Dermis microvascular lymphatic vessel endothelial cell (primary cell): ENCODE measurements at places on chromosomes 13 and 19. TPM values are rescaled to one million over a fixed set of nuclear protein-coding genes. Genes with fewer than 3 reads are reported as not detected.

- no peak for DNase-seq
Measured at GRCh38 chr19:50844296-50844935, 10.3 kb upstream of the KLK3 start.

DNA sequence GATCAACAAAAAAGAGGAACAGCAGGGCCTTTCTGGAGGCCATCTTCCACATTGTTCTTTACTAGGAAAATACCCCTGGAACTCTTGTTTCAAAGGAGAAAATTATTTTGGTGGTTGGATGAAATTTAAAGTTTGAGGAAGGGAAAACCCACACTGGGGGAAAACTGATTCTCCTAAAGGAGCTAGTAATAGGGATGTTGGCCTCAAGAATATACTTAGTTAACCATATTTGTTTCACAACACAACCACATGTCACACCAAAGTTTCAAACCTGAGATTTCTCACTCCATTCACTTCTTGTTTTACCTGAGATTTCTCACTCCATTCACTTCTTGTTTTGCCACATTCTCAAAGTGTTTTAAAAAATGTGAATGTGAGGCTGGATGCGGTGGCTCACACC is 2.8 kb upstream of the EPSTI1 start:
- DNase-seq = no peak

DNA sequence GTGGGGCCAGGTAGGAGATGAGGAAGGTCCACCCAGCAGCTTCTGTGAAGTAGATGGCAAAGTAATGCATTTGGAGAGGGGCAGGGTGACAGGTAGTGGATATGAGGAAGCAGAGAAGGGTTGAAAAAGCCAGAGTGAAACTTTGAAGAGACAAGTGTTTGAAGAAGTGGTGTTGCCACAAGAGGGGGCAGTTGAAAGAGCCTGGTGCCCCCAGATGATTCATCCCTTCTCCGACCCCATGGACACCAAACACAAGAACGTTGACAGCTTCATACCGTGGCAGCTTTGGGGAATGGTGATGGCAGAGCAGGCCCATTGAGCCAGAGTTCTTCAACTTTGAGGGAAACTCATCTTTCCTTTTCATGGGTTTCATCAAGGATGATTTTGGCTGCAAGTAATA is 19.9 kb downstream of the IFNL3 start:
- DNase-seq = no peak

DNA sequence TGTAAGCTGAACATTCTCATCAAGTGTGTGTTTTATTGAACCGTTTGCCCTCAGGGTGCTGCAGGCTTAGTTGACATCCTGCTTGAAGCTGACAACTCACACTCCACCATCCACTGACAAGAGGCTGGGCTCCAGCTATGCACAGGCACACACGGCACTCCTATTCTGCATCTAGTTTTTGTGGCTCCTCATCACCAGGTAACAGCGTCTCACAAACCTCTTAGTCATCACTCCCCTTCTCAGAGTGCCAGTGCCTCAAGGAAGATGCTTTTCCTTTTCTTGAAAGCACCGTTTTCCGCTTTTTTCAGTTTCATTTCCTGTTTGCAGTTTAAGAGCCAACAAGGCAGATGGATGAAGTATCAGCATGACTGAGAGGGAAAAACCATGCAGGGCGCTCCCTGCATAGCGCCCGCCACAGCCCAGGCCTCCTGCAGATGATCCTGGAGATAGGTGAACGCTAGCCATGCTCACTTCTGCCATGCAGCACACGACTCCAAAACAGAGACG is 491.2 kb downstream of the COG6 start:
- DNase-seq = no peak

GRCh38 chr13:41919741-41920487 is 41.0 kb downstream of the VWA8 start:
- DNase-seq = no peak

DNA sequence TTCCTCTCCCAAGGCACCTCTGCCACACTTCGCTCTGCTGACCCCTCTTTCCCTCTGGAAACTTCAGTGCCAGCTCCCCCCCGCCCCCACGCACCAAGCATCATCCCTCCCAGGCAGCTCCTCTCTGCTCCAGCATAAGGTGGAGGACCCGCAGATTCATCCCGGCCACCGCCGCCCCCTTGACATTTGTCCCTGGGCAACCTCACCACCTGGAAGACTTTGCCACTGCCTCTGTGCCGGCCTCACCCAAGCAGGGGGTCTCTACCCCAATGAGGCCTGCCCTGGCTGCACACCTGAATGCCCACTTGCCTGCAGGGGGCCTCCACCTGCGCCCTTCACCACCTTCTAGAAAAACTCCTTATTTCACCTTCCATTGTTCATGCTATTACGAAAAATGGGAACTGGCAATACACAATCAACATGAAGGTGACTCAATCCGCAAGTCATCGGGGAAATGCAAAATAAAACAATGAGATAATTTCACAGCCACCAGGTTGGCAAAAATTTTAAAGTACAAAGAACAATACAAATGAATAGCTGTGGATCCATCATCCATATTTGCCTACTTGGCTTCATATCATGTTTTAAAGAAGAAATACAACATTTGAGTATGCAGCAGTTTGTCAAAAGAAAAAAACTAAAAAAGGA is 21.9 kb downstream of the CCNE1 start:
- DNase-seq = no peak

- DNase-seq = no peak
Measured at GRCh38 chr13:101123028-101123427, 293.3 kb downstream of the NALCN start.

The ZNF99 gene
- not detected in 2 replicates for total RNA-seq

The MBD3L3 gene
- total RNA-seq = not detected in 2 replicates

The TLE5 gene
- 88.1 and 130 TPM in 2 replicates for total RNA-seq

The ZNF627 gene
- 17.3 and 21.4 TPM in 2 replicates for total RNA-seq

The CCL25 gene
- total RNA-seq = not detected in 2 replicates

The CYP2F1 gene
- not detected in 2 replicates for total RNA-seq

The ZNF528 gene
- total RNA-seq = 7.3 and 9.1 TPM in 2 replicates

The ZNF100 gene
- total RNA-seq = 3.7 and 4.3 TPM in 2 replicates

The BRME1 gene
- 0.25 and 0.39 TPM in 2 replicates for total RNA-seq

The PSG3 gene
- under 0.01 and 0.13 TPM in 2 replicates for total RNA-seq

The FBXW9 gene
- total RNA-seq = 6.2 and 9.0 TPM in 2 replicates

The EDNRB gene
- total RNA-seq = 86.3 and 168 TPM in 2 replicates
